Neural crest cell (in vitro differentiated cells): ENCODE measurements at places on chromosomes 7 and 10. TPM values are rescaled to one million over a fixed set of nuclear protein-coding genes. Genes with fewer than 3 reads are reported as not detected.

Gene TMEM229A
- total RNA-seq = 10.3 and 10.9 TPM in 2 replicates

Gene CH25H
- not detected in 2 replicates for total RNA-seq

Gene PLCE1
- total RNA-seq = 5.7 and 6.1 TPM in 2 replicates

Gene GHRHR
- total RNA-seq = 0.84 TPM in 1 of 2 replicates, not detected in the other

Gene VENTX
- not detected in 2 replicates for total RNA-seq

Gene IFIT3
- total RNA-seq = 1.3 and 1.8 TPM in 2 replicates

Gene SEC61A2
- 24.8 and 26.7 TPM in 2 replicates for total RNA-seq

Gene GBX1
- total RNA-seq = 2.0 and 2.4 TPM in 2 replicates
